ENCODE measurements at places on chromosomes 11 and 22.

- DNase-seq, result peak; percentile 89
These were observed at the start of gene FAM89B for GRCh38 chr11:65572356-65573051. Gene FAM89B, plus strand, starts transcription at chr11:65572538. Its CDS starts 132 bp downstream, at chr11:65572670.

DNA sequence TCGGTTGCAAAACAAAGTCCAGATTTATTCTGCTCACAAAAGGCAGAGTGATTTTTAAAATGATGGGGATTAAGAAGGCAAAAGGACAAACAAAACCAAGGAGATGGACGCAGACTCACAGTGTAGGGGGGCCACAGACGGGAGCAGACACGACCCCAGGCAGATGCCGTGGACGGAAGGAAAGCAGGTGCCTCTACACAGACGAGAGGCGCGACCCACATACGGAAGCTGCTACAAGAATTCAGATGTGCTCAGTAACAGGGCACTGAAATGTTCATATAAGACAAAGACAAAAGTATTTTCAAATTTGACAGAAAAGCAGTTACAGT lies 148.9 kb downstream of the BRD1 start:
- no peak for DNase-seq

- no peak for DNase-seq
These were observed 1.7 kb downstream of the CTSD start for GRCh38 chr11:1761857-1762536.

GRCh38 chr22:32413719-32414118 lies 1.7 kb upstream of the RTCB start:
- DNase-seq, result no peak

- no peak for DNase-seq
These were observed 18.1 kb downstream of the POLA2 start for GRCh38 chr11:65279741-65280440.

DNA sequence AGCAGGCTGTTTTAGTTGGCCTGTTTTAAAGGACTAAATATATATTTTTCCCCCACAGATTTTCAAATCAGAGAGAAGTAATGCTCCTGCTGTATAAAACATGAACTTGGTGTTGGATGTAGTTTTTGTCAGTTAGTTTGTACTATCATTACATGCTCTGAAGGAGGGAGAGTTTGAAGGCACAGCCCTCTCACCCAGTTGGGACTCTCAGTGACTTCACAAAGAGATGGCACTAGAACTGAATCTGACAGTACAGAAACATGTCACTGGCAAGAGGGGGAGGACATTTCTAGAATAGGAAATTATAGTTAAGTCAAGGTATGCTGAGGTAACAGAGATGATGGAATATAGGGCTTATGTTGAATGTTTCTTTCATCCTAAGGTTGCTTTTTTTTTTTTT lies 21.0 kb upstream of the C1QTNF4 start:
- DNase-seq, result peak; percentile 81

- no peak for DNase-seq
These were observed 6.7 kb downstream of the PAMR1 start for GRCh38 chr11:35518766-35519165.

- DNase-seq, result peak; percentile 96
These were observed 62.7 kb downstream of the CD82 start for GRCh38 chr11:44627911-44628729.

- no peak for DNase-seq
These were observed 88.2 kb upstream of the LINC01488 start for GRCh38 chr11:69393178-69393832.

GRCh38 chr11:60672255-60672654 lies 27.2 kb upstream of the MS4A8 start:
- DNase-seq, result no peak

DNA sequence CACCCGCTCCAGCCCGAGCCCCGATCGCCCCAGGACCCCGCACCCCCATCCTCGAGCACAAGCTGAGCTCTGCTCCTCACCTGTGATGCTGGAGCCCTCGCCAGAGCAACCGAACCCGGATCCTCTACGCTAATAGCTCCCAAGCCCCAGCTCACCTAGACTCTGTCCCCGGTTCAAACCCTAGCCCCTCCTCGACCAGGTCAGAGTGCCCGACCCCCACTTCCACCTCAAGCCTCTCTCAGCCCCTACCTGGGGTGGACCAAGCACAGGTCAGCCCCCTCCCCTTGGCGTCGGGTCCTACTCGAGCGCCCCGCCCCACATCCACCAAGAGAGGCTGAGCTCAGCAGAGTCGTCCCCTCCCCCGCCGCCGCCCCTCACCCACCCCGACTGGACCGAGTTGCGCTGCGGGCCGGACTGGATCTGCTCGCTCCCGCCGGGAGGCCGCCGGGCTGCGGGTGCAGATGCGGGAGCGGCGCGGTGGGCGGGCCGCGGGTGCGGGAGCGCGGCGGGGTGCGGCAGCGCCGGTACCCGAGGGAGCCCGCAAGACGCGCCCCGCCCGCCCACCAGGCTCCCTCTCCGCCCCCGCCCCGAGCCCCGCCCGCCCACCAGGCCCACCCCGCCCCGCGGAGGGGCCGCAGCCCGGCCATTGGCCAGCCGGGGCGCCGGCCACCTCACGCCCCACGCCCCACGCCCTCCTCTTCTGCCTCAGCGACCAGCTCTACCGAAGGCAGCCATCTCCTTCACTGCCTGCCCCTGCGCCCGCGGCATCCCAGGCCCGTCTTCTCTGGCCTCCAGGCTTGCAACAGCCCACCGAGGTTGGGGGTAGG lies 577 bp upstream of the DKK3 start:
- no peak for DNase-seq

DNA sequence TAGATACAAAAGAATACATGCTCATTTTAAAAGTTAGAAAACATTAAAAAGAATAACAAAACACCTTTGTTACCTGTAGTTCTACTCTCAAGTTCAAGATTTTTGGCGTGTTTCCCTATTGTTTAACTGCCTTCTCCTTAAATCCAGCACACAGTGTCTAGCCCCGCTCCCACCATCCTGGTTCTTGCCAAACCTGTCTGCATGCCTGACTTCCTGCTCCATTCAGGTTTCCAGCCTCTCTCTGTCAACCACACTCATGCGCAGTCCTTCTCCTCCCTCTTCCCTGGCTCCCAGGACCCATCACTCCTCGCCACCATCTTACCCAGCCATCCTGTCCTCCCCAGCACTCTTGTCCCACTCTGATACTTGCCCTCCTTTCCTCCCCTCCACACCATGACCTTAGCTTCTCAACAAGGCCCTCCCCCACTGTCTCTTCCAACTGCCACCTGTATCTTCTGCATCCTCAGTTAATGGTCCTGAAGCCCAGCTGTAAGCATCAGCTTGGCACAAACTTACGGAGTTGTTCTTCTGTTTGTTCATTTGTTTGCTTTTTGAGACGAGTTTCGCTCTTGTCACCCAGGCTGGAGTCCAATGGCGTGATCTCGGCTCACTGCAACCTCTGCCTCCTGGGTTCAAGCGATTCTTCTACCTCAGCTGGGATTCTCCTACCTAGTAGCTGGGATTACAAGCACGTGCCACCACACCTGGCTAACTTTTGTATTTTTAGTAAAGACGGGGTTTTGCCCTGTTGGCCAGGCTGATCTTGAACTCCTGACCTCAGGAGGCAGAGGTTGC lies 7.5 kb upstream of the MYH9 start:
- no peak for DNase-seq

GRCh38 chr11:20068691-20069090 lies 91.6 kb downstream of the DBX1 start:
- DNase-seq, result no peak

- DNase-seq, result no peak
These were observed 35.9 kb downstream of the MUC6 start for GRCh38 chr11:1000357-1001278.

- DNase-seq, result no peak
These were observed 98.7 kb downstream of the SWAP70 start for GRCh38 chr11:9762531-9762930.

DNA sequence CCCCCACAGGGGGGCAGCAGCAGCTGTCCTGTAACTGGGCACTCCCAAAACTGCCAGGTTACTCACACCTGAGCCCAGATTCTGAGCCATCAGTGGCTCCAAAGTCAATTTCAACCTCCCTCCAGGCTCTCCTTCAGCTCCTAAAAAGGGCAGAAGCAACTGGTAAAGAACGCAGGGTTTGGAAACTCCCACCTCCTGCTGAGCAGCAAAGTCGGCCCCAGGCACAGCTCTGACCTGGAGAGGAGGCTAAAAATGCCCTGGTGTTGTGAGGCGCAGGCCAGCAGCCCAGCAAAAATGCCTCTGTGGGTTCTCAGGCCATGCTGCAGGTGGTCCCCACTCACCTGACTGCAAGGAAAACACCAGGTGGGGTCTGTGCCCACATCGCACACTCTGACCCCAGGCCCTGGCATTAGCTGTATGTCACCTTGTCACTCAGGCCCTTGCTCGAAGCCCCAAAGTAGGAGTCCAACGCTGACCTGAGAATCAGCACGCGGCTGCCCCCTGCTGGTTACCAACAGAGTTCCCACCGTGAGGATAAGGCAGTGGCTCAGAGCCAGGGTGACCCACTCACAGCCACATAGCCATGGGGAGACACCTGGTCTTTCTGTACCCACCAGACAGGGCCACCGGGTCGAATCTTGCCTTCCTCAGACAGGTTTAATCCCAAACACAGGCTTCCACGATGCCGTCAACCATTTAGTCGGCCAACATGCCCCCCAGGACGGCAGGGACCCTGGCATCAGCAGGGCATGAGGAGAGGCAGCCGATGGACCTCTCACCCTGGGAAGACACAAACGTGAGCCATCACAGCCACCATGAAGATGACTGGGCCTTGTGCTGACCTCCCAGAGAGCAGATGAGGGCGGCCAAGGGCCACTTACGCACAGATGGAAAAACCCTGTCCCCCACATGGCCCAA lies 11.1 kb downstream of the POLR3H start:
- DNase-seq, result no peak

- DNase-seq, result no peak
These were observed 6.7 kb downstream of the DSCAML1 start for GRCh38 chr11:117790279-117790678.

GRCh38 chr11:119964136-119965025 lies 173.5 kb downstream of the TRIM29 start:
- no peak for DNase-seq

DNA sequence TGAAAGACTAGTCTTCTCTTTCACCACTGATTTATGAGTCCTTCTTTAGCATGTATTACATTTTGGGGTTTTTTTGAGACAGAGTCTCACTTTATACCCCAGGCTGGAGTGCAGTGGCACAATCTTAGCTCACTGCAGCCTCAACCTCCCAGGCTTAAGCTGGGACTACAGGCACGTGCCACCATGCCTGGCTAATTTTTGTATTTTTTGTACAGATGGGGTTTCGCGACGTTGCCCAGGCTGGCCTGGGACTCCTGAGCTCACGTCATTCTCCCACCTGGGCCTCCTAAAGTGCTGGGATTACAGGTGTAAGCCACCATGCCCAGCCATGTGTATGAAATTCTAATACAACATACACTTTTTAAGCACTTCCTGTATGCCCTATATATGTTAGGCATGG lies 26.3 kb upstream of the CXCR5 start:
- no peak for DNase-seq

GRCh38 chr11:116326146-116326545 lies 446.6 kb downstream of the BUD13 start:
- DNase-seq, result no peak

DNA sequence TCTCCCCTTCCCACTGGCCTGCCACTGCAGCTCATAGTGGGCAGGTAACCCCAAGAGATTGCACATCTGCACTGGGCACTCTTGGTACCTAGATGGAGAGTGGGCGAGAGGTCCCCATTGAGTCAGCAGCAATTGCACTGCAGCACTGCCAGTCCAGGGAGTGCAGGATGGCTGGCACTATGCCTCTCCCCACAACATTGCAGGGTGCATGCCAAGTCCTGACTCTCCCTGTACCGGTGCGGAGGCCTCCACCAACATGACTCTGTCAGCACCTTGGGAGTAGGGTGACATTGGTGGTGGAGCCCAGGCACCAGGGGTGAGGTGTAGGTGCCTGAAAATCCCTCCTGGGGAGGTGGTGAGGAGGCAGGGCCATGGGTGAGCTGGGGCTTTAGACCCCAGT lies 82.2 kb downstream of the TRAF6 start:
- DNase-seq, result no peak

DNA sequence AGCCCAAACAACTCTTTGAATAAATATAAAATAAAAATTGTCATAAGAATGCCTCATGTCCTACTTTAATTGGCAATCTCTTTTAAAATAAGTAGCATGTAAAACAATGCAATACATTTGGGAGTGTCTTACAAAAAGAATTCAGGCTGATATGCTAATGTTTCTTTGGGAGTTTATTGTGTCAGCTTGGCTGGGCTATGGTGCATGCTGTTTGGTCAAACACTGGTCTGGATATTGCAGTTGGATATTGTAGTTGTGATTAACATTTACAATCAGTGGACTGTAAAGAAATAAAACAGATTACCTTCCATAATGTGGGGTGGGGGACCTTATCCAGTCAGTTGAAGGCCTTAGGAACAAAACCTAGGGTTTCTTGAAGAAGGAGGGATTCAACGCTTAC lies 37.0 kb upstream of the B3GAT1 start:
- no peak for DNase-seq

GRCh38 chr11:61888590-61888989 lies 2.8 kb downstream of the FADS3 start:
- no peak for DNase-seq

- DNase-seq, result no peak
These were observed 396.4 kb downstream of the METTL15 start for GRCh38 chr11:28504555-28505110.

GRCh38 chr22:32222991-32223390 lies 18.1 kb upstream of the RFPL2 start:
- no peak for DNase-seq

DNA sequence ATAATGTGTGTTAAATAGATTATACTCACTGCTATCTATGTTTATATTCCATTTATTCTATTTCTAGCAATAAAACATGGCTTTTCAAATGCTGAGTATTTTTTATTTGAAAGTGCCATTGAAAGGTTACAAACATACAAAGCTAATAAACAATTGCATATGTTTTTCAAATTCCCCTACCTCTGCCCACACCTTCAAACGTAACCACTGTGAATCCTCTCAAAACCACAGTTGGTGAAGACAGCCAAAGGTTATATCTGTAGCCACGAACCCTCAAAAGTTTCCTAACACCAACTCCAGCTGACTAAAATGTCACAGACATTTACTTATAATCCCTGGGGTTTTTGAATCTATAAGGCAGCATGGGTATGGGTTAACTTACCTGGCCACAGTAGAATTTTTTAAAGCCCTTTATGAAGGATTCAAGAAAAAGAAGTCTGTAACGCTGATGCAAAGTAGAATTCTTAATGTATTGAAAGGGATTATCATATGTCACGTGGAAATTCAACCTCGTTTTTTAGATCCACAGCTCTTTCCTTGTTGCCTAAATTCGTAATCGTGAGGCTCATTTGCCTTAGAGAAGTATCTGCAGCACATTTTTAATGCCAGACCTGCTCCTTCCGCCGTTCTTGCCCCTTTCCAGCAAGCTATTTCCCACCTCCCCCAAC lies 122.5 kb upstream of the ZC3H12C start:
- DNase-seq, result no peak

- DNase-seq, result no peak
These were observed 4.0 kb downstream of the KCNJ1 start for GRCh38 chr11:128862908-128863660.

GRCh38 chr22:43114958-43115357 lies 4.4 kb downstream of the BIK start:
- no peak for DNase-seq

DNA sequence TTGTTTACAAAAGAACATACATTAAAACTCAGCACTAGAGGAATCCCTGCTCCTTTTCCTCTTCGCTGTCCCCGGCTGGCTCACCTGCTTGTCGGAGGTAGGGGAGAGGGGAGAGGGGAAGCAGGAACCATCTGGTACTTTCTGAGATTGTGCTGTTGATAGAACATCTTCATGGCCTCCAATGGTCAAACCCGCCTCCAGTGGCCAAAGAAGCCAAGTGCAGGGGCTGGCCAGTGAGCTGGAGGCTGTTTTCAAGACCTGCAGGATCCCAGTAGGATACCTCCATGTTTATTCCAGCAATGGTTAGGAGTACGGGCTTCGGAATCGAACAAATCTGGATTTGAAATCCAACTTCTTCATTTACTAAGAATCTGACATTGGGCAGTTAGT lies 92.6 kb downstream of the PKNOX2 start:
- DNase-seq, result no peak
